ENCODE measurements at places on chromosomes 5 and 9.
A peak's percentile ranks its signal among the peaks of the same experiment; 100 is the strongest.

- H3K4me3 ChIP-seq: no peak overlapping the region
- no peaks in the 10 kb centered on the region for H3K27me3 ChIP-seq
- DNase-seq: no peak
These were observed 22.1 kb downstream of the P4HA2 start for GRCh38 chr5:132205385-132206125.

DNA sequence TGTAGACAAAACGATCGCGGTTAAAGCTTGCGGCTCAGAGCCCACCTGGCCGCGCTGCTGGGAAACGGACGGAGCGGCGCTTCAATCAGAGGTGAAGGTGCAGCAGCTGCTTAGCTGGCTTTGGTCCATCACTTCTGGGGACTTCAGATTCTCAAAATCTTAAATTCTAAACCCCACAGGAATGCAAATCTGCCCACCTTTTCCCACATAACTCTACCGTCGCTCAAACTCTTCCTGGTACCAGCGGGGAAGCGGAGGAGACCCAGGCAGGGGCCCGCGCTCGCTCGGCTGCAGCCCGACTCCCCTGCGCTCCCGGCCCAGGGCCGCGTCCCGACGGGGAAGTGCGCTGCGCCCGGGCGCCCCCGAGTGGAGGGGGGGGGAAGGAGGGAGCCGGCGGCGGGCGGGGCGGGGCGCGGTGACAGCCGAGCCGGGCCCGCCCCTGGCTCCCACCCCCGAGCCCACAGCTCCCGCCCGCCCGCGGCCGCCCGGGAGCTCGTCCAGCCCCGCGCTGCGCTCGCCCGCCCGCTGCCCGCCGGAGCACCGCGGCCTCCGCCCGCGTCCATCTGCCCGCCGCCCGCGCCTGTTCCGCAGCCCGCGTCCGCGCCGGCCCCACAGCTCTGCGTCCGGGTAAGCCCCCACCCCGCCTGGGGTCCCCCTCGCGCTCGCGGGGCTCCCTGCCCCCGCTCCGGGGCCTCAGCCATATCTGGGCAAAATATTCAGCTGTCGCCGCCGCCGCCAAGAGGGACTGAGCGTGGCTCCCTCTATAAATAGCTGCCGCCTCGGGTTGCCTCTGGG lies at the start of gene TMOD1:
Gene TMOD1 (plus strand): TSS at position 490 of the 795 bp plus-strand sequence. CDS start 22,523 bp downstream, outside the sequence.
- peak; percentile 62 for DNase-seq
- H3K36me3 ChIP-seq: peaks cover under 1% of the 10 kb centered on the region
- peaks cover 40% of the 10 kb centered on the region for H3K4me1 ChIP-seq
- peak within 1 kb of the TSS; percentile 94 for H3K27ac ChIP-seq
- H3K27me3 ChIP-seq: no peaks in the 10 kb centered on the region

- H3K36me3 ChIP-seq: no peaks in the 10 kb centered on the region
- H3K27me3 ChIP-seq: no peaks in the 10 kb centered on the region
- H3K4me1 ChIP-seq: no peaks in the 10 kb centered on the region
- no peak overlapping the region for H3K27ac ChIP-seq
These were observed 28.2 kb downstream of the HTR4 start for GRCh38 chr5:148626081-148626613.

- H3K27ac ChIP-seq: no peak overlapping the region
- no peaks in the 10 kb centered on the region for H3K27me3 ChIP-seq
- H3K4me1 ChIP-seq: no peaks in the 10 kb centered on the region
- H3K4me3 ChIP-seq: no peak overlapping the region
These were observed 364.0 kb downstream of the ARHGEF28 start for GRCh38 chr5:73989956-73990355.

DNA sequence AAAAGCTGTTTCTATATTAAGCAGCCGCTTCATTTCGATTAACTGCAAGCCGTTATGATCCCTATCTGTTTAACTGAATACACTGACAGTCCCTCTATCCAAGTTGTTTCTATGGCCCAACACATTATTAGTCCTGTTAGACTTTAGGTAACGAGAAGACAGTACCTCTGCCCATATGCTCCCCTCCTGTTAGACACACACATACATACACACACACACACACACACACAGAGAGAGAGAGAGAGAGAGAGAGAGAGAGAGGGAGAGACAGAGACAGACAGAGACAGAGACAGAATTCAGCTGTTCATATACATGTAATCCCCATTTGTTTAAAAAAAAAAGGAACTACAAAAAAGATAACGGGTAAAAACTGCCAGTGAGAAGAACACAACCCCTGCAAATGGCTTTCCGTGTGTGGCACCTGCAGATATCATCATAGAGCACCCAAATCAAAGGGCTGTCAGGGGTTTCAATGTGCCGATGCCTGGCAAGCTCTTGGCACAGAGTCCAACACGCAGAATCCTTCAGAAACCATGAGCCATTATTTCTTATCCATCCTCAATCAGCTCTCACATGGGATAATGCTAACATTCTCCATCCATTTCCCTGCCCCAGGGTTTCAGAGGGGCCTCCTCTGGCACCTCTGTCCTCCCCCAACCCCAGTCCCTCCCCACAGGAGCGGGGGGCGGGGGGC lies 144.0 kb downstream of the MYO10 start:
- no peak overlapping the region for H3K4me3 ChIP-seq
- H3K36me3 ChIP-seq: peaks cover 9% of the 10 kb centered on the region
- no peaks in the 10 kb centered on the region for H3K4me1 ChIP-seq
- no peak overlapping the region for H3K27ac ChIP-seq

DNA sequence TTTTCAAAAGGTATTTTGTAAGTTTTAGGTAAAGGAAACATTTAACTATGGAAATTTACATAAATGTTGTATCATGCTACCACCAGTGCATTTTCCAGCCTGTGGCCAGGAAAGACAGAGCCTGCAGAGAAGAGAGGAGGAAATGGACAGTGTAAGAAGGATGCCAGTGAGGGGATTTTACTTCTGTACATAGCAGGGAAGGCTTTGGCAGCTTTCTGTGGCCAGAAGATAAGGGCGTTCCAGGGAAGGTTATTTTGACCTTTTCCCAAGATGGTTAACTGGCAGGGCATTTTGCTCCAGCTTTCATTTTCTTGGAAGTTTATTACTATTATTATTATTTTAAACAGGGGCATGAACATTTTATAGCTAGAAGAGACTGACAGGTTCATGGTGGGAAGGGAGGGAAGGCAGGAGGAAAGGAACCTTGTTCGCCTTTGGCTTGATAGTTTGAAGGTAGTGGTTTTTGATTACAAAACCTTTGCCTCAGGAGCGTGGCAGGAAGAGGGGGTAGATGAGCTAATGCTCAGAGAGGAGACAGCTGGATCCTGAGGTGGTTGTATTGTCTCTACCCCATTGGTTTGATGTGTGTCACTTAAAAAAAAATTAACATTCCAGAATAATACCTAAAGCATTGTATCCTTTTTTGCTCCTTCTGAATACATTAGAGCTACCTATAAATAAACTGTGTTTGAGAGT lies 4.1 kb downstream of the ISOC1 start:
- H3K27me3 ChIP-seq: no peaks in the 10 kb centered on the region
- H3K27ac ChIP-seq: no peak overlapping the region
- no peaks in the 10 kb centered on the region for H3K4me1 ChIP-seq
- no peaks in the 10 kb centered on the region for H3K36me3 ChIP-seq
- no peak for DNase-seq

DNA sequence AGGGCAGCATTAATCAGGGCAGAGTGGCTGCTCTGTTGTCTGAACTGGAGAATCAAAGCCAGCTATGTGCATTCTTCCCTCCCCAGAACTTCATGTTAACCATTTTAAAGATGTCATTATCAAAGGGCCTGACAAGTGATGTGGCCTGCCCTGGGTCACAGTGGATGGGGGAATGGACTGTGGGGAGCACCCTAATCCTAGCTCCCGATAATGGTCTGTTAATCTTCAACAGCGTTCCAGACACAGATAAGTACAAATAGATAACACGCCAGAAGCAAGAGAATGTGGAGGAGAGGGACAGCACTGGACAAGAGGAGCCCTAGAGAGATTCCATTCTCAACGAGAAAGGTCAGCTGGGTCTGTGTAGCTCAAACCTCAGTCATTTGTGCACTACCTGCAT lies 77.5 kb downstream of the DPYSL3 start:
- no peaks in the 10 kb centered on the region for H3K36me3 ChIP-seq
- no peaks in the 10 kb centered on the region for H3K27me3 ChIP-seq
- H3K27ac ChIP-seq: peak overlapping the region; percentile 74
- H3K4me3 ChIP-seq: no peak overlapping the region
- H3K4me1 ChIP-seq: peaks cover 100% of the 10 kb centered on the region
- DNase-seq: no peak

GRCh38 chr5:155052532-155052931 lies 39.0 kb downstream of the KIF4B start:
- no peak overlapping the region for H3K27ac ChIP-seq
- H3K4me3 ChIP-seq: no peak overlapping the region
- no peaks in the 10 kb centered on the region for H3K27me3 ChIP-seq
- no peaks in the 10 kb centered on the region for H3K36me3 ChIP-seq

GRCh38 chr9:14981291-14981950 lies 71.2 kb upstream of the FREM1 start:
- H3K4me3 ChIP-seq: no peak overlapping the region

- peaks cover 4% of the 10 kb centered on the region for H3K4me1 ChIP-seq
- H3K4me3 ChIP-seq: no peak overlapping the region
- DNase-seq: no peak
- H3K36me3 ChIP-seq: no peaks in the 10 kb centered on the region
These were observed 70.9 kb downstream of the SH3RF2 start for GRCh38 chr5:146007270-146007669.

GRCh38 chr5:168867241-168867640 lies 288.1 kb upstream of the PANK3 start:
- no peak overlapping the region for H3K4me3 ChIP-seq
- H3K4me1 ChIP-seq: no peaks in the 10 kb centered on the region
- H3K27ac ChIP-seq: no peak overlapping the region
- H3K27me3 ChIP-seq: no peaks in the 10 kb centered on the region

DNA sequence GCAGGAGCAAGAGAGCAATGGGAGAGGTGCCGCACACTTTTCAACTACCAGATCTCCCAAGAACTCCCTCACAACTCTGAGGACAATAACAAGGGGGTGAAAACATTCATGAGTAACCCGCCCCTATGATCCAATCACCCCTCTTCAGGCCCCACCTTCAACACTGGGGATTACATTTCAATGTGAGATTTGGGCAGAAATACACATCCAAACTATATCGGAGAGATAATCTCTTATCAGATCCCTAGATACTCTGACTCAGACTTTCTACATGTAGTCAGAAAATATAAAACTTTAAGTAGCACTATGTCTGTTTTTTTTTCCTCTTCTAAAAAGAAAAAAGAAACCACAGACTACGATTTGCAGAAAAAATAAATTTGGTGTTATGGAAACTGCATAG lies 1595.9 kb upstream of the NUDT12 start:
- H3K4me1 ChIP-seq: no peaks in the 10 kb centered on the region
- no peaks in the 10 kb centered on the region for H3K27me3 ChIP-seq
- H3K27ac ChIP-seq: no peak overlapping the region

DNA sequence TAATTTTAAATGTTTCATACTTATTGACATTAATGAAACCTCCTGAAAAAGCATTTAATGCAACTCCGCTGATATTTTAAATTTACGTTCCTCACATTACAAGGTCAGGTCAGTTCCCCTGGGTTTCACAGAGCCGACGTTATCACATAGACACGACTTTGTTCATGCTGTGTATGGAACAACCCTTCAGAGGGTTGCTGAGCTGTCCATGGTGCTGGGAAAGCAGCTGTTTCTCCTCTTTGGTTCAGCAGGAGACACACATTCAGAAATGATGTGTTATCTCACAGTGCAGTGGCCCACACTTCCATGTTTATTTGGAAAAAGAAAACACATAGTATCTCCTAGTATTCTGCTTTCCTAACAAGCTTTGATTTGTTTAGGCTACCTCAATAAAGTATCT lies 53.5 kb downstream of the PPP2R2B start:
- no peaks in the 10 kb centered on the region for H3K36me3 ChIP-seq
- H3K4me1 ChIP-seq: no peaks in the 10 kb centered on the region
- no peak overlapping the region for H3K27ac ChIP-seq

DNA sequence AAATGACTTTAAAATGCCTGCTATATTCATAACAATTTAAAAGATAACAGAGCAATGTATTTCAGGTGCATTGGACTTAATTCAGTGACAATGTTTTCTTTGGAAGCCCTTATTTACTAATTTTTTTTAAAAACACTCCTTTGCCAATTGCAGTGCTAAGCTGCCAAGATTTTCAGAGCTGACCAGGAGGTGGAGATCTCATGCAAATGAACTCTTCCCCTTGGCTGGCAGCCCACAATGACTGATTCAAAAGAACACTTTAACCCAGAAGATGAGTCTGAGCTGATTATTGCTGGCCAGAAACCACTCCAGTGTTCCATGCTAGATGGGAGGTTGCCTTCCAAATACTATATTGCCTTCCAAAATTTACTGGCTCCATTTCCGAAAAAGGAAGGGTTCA lies 128.3 kb upstream of the CCNH start:
- no peaks in the 10 kb centered on the region for H3K27me3 ChIP-seq
- H3K4me3 ChIP-seq: no peak overlapping the region
- DNase-seq: no peak

- H3K4me3 ChIP-seq: no peak overlapping the region
- no peaks in the 10 kb centered on the region for H3K36me3 ChIP-seq
- no peak overlapping the region for H3K27ac ChIP-seq
- H3K4me1 ChIP-seq: no peaks in the 10 kb centered on the region
- H3K27me3 ChIP-seq: no peaks in the 10 kb centered on the region
These were observed 117.5 kb upstream of the CDH6 start for GRCh38 chr5:31075981-31076380.

DNA sequence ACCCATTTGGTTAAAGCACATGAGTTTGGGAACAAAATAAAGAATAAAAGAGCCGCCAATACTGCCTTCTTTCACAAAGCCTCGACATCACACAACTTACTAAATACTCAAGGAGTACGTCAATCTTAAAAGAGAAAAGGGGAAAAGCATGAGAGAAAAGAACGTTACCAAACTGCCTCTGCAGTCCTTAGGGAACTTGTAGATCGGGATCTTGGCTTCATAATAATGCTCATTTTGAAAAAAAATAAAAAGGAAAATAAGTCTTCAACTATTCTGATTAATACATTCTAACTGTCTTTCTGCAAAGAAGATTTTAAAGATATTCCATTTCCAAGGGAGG lies 618.4 kb downstream of the PDE4D start:
- DNase-seq: no peak
- no peaks in the 10 kb centered on the region for H3K36me3 ChIP-seq
- peak overlapping the region; percentile 63 for H3K4me3 ChIP-seq
- H3K27ac ChIP-seq: peak overlapping the region; percentile 75

DNA sequence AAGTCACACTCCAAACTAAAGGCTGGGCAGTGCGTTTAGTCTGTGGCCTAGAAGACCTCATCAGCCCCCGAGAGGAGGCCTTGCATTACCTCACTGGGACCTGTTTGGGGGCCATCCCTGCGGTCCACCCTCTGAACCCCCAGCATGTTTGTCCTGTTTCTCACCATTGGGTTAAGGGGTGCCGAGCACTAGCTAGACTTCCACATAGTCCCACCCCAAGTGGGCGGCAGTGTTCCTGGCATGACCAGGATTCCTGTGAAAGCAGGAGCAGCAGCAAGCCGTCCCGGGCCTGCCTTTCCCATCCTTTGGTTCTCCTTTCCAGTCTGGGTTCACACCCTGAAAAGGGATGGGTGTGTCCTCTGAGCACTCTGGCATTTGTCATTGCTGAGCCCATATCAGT lies 26.6 kb upstream of the SAP30L start:
- no peak overlapping the region for H3K4me3 ChIP-seq
- H3K4me1 ChIP-seq: no peaks in the 10 kb centered on the region
- no peak for DNase-seq

- no peaks in the 10 kb centered on the region for H3K4me1 ChIP-seq
- peaks cover 3% of the 10 kb centered on the region for H3K27me3 ChIP-seq
- DNase-seq: no peak
- no peak overlapping the region for H3K4me3 ChIP-seq
- H3K36me3 ChIP-seq: no peaks in the 10 kb centered on the region
These were observed 94.2 kb downstream of the WNK2 start for GRCh38 chr9:93278144-93278543.

Measured in tibial artery (tissue), 4 donors.